Stimulated activated CD8-positive, alpha-beta memory T cell treated with anti-CD3 and anti-CD28 coated beads, Interleukin-7, amount 100 ng/mL, for 24 hours (primary cell): ENCODE measurements at places on chromosomes 4 and X.

- no peak for DNase-seq
Observed at GRCh38 chrX:103688946-103689345, 2.4 kb upstream of the MORF4L2 start.

GRCh38 chrX:71053217-71053621 lies 14.9 kb downstream of the SNX12 start:
- DNase-seq: no peak

DNA sequence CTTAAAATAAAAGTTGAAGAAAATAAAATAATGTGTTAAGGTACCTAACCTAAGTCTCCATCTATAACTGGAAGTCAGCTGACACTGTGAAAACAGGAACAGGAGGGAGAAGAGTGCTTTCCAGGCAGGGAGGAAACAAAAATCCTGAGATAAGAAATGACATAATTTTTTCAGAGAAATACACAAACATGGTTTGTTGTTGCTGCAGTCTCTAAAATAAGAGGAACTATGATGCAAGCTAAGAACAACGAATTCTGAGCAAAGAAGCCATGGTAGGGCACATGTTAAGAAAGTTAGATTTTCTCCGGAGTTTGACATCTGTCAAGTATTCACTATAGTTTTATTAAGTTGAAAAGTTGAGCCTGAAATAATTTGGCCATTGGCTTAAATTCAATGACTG lies 26.9 kb downstream of the PAPSS1 start:
- DNase-seq: no peak

DNA sequence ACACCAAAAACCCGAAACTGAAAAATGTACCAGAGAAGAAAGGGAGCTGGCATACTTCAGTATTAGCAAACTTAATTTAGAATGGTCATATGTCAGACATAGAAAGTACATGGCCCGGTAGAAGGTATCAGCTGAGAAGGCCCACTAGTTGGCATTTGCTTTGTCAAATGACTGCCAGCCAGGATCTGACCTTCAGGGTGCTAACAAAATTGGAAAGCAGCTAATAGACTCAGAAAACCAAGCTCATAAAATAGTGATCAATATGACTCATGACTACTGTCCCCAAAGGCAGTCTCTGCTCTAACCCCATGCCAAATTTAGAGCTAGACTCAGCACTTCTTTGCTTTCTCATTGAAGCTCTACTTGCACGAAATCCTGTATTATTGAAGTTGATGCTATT lies 342.7 kb downstream of the PDGFC start:
- no peak for DNase-seq

GRCh38 chrX:13051529-13052172 lies 7.2 kb upstream of the FAM9C start:
- no peak for DNase-seq

GRCh38 chr4:24470666-24471485 lies 113.5 kb downstream of the DHX15 start:
- no peak for DNase-seq

DNA sequence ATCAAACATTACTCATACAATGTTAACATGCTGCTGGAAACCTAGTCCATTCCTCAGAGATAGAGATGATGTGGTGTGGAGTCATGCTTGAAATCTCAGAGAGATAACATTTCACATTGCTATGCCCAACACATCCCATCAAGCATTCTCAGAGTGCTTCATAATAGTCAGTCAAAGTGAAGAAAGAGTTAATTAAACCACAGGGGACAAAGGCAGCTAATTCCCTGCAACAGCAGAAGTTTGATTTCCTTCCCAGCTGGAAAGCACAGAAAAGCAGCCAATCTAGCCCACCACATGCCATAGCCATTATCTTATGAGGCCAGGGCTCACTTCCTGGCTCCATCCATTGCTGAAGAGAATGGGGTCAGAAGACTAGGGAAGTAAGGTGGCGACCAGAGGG lies 8.9 kb downstream of the KDR start:
- DNase-seq: no peak

GRCh38 chrX:72094894-72095293 lies 36.8 kb downstream of the RTL5 start:
- peak; percentile 21 for DNase-seq

GRCh38 chr4:183071222-183071621 lies 27.8 kb upstream of the WWC2 start:
- no peak for DNase-seq

- no peak for DNase-seq
Observed at GRCh38 chr4:21512353-21512752, 436.2 kb downstream of the KCNIP4 start.

DNA sequence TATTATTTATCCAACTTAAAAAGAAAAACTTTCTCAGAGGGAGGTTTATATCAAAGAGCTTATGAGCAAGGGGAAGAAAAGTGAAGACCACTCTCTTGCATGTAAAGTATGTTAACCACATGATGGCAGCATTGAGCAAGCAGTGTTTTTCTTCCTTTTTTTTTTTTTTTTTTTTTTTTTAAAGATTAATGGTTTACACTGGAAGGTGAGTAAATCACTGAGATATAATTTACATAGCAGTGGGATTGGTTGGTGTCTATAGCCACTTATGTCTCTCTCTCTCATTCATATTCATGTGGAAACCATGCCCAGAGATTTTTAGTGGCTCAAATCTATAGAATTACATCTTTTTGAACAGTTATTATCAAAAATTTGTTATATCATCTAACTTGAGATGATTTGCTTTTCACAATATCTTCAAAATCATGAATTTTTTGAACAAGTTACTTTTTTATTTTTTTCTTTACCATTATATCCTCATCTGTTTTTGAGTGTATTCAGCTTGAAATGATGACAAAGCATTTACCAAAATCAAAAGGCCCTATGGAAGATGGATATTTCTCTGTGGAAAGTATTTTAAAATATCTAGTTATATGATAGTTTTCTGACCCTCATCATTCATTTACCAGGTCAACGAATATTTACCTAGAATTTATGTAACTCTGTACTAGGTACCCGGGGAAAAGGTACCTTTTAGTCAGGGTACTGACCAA lies 31.6 kb downstream of the MTHFD2L start:
- DNase-seq: no peak

DNA sequence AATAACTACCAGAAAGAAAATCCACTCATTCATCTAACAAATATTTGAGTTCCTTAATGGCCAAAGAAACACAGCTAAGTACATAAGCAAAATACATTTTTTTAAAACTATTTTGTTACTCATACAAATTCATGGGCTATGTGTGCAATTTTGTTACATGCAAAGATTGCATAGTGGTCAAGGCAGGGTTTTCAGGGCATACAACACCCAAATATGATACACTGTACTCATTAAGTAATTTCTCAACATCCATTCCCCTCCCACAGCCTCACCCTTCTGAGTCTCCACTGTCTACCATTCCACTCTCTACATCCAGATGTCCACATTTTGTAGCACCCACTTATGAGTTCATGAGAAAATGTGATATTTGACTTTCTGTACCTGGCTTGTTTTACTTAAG lies 58.2 kb downstream of the BRWD3 start:
- DNase-seq: no peak

- no peak for DNase-seq
Observed at GRCh38 chr4:67712000-67712625, 11.2 kb upstream of the UBA6 start.

GRCh38 chrX:45571453-45571852 lies 370.8 kb upstream of the DIPK2B start:
- DNase-seq: no peak

GRCh38 chrX:108341947-108342346 lies 96.3 kb downstream of the COL4A6 start:
- no peak for DNase-seq

- DNase-seq: no peak
Observed at GRCh38 chr4:2761035-2761923, 5.1 kb upstream of the TNIP2 start.

- no peak for DNase-seq
Observed at GRCh38 chr4:59175617-59176016, 2024.5 kb upstream of the ADGRL3 start.

- no peak for DNase-seq
Observed at GRCh38 chr4:168516841-168517240, 20.0 kb downstream of the PALLD start.

DNA sequence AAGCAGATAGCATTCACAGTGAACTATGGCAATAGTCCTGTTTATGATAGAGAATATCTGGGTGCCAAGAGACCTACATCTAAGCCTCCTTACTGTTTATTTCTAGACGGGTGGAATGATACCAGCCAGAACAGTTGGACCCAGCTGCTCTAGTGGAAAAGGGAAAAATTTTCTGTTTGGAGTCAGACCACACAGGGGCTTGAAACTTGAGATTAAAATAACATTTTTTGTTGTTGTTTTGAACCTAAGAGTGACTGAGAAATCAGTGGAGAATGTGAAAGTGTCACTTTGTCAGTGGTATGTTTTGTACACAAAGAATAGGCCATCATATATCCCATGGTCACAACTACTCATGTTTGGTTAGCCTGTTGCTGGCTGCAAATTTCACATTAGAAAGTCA lies 105.7 kb downstream of the AGTR2 start:
- DNase-seq: no peak

GRCh38 chrX:386768-387575 lies at the start of gene PPP2R3B:
PPP2R3B (minus strand) TSS chrX:386907; CDS start chrX:386691, 216 bp downstream.
- peak; percentile 96 for DNase-seq

DNA sequence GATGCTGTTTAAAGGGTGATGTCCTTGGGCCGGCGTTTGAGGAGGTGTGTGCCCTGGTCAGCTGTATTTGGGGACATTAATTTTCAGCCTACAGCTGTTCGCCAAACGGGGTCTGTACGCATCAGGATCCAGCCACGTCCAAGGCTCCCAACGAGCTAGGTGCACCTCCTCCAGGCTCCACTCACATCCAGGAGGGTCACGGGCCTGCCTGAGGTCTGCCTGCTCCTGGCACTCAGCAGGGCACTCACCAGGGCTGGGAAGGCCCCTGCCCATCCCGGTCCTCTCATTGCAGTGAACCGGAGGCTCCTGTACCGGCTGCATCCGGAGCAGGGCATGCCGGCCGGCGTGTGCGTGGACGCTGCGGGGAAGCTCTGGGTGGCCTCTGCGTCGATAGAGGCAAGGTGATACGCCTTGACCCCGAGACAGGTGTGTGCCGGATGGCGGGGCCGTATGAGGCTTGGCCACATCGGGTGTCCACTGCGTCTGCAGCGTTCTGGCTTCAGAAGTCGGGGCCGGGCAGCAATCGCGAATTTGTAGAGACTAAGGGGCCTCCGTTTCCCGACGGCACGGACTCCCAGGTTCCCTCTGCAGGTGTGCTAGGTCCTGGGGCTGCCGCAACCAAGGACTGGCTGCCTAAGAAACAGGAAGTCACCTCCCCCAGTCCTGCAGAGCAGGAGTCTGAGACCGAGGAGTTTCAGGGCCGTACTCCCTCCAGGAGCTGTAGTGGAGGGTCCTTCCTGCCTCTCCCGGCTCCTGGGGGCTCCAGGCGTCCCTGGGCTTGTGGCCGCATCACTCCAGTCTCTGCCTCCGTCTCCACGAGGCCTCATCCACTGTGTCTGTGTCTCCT lies 27.5 kb upstream of the PLCXD1 start:
- DNase-seq: no peak

DNA sequence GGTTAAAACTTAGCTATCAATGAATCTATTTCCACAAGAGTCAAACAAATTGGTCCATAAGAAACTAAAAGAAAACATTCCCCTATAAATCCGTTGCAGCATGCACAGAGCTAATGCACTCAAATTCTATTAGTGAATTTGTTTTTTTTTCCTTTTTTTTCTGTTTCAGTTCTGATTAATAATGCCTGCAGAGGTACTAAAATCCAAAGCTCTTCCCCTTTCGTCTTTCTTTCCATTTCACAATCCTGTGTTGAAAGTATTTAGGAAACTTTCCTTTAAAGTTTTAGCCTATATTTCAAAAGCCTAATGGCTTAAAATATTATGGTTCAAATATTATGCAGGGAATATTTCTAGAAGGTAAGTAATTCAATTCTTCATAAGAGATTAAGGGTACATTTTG lies 45.9 kb upstream of the VEGFD start:
- no peak for DNase-seq

DNA sequence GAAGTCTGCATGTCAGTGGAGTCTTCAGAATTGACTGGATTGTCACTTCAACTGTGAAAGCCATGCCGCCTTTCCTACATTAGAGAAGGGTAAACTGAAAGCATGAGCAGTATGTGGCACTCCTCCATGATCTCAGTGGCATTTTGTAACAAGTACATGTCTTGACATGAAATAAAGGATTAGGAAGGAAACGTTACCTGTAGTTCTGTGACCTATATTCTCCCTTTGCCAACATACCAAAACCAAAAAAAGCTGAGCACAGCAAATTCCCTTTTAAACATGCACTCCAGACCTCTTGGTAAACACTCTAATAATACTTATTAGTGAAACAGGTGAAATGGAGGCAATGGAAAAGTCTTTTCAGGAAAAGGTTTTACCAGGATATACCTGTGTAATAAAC lies 344.2 kb downstream of the GRIA2 start:
- no peak for DNase-seq

- DNase-seq: no peak
Observed at GRCh38 chr4:36282503-36283030, 1.2 kb downstream of the DTHD1 start.

DNA sequence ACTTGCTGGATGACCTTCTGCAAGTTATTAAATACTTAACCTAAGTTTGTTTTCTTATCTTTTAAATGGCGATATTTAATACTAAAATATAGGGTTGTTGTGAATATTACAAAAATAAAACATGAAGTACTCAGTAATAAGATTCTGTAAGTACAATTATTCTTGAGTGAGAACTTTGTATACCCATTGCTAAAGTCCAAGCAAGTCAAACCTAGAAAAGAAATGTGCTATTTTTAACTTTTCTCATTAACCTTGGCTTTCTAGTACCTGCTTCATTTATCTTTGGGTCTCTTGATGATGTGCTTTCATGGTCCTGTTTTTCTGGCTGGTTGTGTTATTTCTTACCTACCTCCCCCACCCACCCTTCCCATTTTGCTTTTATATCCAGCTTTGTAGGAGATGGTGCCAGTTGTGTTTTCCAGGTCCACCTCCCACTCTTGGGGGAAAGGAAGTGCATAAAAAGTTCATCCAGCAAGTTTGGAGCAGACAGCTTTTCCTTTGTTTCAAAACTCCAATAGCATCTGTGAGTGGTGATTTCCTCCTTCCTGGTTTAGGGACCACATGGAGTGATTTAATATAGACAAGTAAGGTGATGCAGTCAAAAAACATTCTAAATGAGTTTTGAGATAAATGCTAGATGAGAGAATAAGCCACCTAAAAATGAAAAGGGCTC lies 7.5 kb upstream of the CXCL8 start:
- DNase-seq: no peak

DNA sequence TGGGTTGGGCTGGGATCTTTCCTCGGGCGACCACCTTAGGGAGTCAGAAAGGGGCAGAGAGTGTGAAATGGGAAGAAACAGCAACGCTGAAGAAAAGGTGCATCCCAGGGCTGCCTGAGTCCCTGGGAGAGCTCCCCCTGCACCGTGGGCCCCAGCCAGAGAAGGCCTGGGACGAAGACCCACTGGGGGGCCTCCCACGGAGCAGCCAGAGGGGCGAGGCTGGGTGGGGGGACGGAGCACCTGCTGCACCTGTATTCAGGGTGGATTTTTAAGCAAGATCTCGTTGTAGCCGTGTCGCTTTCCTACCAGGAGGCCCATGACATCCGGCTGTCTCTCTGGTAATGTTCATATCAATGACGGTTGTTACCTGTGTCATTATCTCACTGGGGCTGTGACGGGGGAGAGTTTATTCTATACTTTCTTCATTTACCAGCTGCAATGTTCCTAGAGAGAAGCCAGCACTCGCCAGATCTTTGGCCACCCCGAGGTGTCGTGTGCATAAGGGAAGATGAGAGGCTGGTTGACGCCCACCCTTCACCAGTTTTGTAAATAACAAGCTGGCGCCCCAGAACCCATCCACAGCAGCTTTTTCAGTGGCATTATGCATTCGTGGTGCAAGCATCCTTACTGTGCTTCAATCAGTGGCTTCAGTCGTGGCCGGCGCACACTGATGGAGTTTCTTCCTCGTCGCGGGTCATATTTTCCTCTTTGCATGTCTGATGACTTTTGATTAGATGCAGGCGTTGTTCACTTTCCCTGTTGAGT lies 5.6 kb upstream of the PCGF3 start:
- no peak for DNase-seq
